ENCODE measurements at places on chromosomes 5 and 9.
A peak's percentile ranks its signal among the peaks of the same experiment; 100 is the strongest.

GRCh38 chr5:173231996-173232498, 3.0 kb downstream of the NKX2-5 start:
- no peak for DNase-seq
- H3K4me3 ChIP-seq = no peak overlapping the region
- peaks cover 9% of the 10 kb centered on the region for H3K4me1 ChIP-seq

- H3K27me3 ChIP-seq = no peaks in the 10 kb centered on the region
- no peak overlapping the region for H3K4me3 ChIP-seq
- no peaks in the 10 kb centered on the region for H3K36me3 ChIP-seq
- no peak for DNase-seq
Observed at GRCh38 chr5:179241764-179242370, 103.4 kb downstream of the ADAMTS2 start.

- H3K4me1 ChIP-seq = no peaks in the 10 kb centered on the region
- no peak for DNase-seq
- H3K4me3 ChIP-seq = no peak overlapping the region
Observed at GRCh38 chr5:51829691-51830090, 446.4 kb downstream of the ISL1 start.

GRCh38 chr9:123455187-123455586, 99.2 kb downstream of the CRB2 start:
- H3K4me3 ChIP-seq = no peak overlapping the region
- DNase-seq = no peak
- no peak overlapping the region for H3K27ac ChIP-seq
- H3K4me1 ChIP-seq = no peaks in the 10 kb centered on the region

DNA sequence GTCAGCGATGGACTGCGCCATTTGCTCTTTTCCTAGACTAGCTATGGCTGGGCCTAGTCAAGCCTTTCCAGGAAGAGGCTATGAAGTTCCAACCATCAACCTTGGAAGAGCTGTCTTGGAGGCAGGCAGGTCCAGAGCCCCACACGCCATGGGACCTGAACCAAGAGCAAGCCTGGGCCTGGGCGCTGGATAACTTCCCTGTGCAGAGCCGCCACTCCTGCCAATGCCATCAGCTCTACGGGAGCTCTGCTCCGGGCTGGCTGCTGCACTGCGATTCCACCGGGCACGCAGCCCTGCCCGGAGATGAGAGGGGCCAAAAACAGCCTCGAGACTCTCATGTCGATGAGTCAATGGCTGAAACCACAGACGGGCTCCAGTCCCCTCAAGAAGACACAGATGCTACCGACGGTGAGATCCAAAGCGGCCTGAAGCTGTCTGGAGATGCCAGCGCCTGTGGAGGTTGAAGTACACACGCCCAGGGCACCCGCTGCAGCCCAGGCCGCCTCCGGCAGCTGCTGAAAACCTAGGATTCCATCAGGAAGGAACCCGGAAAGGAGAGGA, 103.7 kb upstream of the SELENOP start:
- H3K4me3 ChIP-seq = no peak overlapping the region
- H3K27me3 ChIP-seq = no peaks in the 10 kb centered on the region
- H3K27ac ChIP-seq = no peak overlapping the region
- no peaks in the 10 kb centered on the region for H3K4me1 ChIP-seq
- no peaks in the 10 kb centered on the region for H3K36me3 ChIP-seq

DNA sequence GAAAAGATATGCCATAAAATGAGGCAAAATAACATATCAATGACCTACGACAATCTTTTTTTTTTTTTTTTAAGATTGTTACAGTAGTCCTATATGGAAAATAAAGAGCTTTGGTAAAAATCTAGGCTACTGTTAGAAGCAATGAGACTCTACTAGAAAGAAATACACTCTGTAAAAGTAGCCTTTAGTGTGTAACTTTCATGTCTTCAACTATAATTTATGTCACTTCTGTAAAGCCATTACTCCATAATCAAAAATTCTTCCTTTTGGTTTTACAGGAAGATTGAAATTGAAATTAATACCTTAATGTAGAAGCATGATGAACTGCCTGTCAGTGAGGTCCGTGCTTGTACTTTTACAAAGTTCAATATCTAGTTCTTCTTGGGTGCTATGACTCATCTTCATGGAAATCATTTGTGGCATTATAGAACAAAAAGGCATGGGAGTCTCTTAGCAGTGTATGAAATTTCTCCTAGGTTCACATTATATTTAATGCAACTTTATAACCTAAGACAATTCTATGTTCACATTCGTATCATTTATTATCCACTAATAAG, 1393.1 kb downstream of the EFNA5 start:
- no peak for DNase-seq
- no peak overlapping the region for H3K27ac ChIP-seq
- no peak overlapping the region for H3K4me3 ChIP-seq
- H3K36me3 ChIP-seq = no peaks in the 10 kb centered on the region
- no peaks in the 10 kb centered on the region for H3K4me1 ChIP-seq

DNA sequence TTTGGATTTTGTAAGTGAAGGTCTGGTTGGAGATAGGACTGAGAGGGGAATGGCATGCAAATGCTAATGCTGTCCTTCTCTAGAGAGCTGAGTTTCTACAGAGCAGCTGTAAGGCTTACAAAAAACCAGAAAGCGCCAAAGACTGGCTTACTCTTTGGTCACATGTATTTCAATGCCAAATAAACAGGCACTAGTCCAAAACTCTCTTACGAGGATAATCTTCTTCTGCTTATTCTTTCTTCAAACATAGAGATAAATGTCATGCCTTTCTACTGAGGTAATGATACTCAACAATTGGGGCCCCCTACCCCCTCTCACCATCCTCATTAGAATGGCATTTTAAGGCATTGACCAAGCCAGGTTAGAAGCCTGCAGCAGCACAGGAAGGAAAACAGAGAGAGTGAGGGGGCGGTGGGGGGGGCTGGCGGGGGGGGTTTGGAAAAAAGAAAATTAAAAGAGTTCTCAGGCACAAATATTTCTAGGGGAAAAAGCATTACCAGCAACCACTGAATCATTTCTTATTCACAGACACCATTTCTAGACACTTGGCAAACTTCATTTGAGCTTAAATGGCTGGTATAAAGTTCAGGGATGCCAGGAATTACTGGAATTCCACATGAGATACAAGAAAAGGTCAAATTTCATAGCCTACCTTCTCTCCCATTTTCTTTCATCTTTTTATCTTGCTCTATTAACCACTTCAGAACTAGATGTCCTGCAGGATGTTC, 34.0 kb downstream of the PUM3 start:
- H3K36me3 ChIP-seq = peaks cover 32% of the 10 kb centered on the region
- H3K27ac ChIP-seq = peak overlapping the region; percentile 92
- H3K27me3 ChIP-seq = no peaks in the 10 kb centered on the region

DNA sequence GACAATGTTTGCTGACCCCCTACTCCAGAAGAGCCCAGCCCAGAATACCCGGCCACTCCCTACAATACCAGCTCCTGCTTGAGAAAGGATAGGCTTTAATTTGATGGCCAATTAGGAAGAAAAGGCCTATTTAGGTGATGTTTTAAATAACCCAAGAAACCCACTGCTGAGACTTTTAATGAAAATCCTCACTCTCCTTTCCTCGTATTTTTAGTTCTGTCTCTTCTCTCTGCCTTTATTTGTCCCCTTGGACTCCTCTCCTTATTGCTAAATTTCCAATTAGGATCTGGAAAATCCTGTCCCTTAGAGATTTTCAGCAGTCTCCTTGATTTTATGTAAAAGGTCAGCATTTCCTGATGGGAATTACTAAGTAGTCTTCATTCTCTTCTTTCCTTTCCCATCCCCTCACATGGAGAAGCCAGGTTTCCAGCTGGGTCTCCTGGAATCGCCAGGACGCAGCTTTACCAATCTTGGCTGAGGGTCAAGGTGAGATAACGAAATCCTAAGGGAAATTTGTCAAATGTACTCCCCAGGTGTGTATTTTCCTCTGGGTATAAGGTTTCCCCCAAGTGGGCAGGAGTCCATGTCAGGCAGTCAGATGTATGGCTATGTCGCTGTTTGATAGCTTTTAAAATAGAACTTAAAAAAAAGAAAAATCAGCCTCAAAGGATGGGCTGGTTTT, 11.7 kb downstream of the STC2 start:
- peak overlapping the region; percentile 42 for H3K27ac ChIP-seq
- DNase-seq = no peak
- peaks cover 31% of the 10 kb centered on the region for H3K36me3 ChIP-seq
- H3K4me3 ChIP-seq = peak overlapping the region; percentile 22

- H3K4me1 ChIP-seq = peaks cover 8% of the 10 kb centered on the region
- no peaks in the 10 kb centered on the region for H3K36me3 ChIP-seq
- H3K27me3 ChIP-seq = no peaks in the 10 kb centered on the region
- no peak for DNase-seq
Observed at GRCh38 chr5:131533836-131534235, 101.2 kb downstream of the RAPGEF6 start.

- no peak overlapping the region for H3K4me3 ChIP-seq
- no peak for DNase-seq
- no peaks in the 10 kb centered on the region for H3K4me1 ChIP-seq
- H3K36me3 ChIP-seq = no peaks in the 10 kb centered on the region
- H3K27ac ChIP-seq = no peak overlapping the region
Observed at GRCh38 chr9:117029341-117029740, 342.2 kb downstream of the TRIM32 start.

DNA sequence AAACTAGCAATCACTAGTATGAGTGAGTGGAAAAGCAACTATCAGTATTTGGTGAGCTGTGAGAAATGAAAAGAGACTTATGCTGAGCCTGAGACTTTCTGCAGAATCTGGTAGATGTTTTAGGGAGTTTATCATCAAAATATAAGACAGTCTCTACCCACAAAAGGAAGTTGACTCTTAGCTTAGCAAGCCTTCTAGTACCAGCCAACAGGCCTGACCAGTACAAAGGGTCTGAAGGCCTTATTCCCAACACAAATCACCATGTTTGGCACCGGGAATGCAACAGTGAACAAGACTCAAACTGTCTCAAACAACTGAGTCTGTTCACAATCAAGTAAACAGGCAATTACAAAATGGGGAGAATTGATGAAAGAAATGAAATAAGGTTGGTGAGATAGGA, 244.4 kb downstream of the CWC27 start:
- H3K36me3 ChIP-seq = no peaks in the 10 kb centered on the region
- H3K27me3 ChIP-seq = no peaks in the 10 kb centered on the region
- no peak overlapping the region for H3K4me3 ChIP-seq
- peaks cover 3% of the 10 kb centered on the region for H3K4me1 ChIP-seq

DNA sequence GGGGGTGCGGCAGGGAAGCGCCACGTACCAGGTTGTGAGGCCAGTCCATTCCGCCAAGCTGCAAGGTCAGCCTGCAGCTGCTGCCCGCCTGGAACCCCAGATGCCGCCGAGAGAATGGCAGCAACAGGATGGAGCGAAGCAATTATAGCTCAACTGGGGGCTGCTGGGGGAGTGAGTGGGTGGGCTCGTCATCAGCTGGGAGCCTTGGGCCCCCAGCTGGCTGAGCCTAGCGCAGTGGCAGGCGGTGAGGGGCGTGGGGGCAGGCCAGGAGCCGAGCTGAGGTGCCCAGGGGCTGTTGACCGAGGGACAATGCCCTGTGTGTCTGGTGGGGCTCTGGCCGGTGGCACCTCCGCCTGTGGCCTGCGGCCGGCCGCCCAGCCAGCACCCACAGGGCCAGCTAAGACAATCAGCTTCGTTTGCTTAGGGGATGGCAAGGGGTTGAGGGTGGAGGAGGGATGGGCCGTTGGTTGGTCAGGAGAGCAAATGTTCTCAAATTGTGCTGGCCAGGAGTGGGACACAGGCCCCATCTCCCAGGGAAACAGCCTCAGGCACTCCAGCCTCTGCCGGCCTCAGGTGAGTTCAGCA, at the start of gene IL17B:
Gene IL17B (minus strand): TSS at position 116 of the 585 bp plus-strand sequence. CDS start 67 bp downstream, at position 49.
- no peak for DNase-seq
- no peak within 1 kb of the TSS for H3K27ac ChIP-seq
- no peak within 1 kb of the TSS for H3K4me3 ChIP-seq
- no peaks in the 10 kb centered on the region for H3K27me3 ChIP-seq
- H3K36me3 ChIP-seq = no peaks in the 10 kb centered on the region

DNA sequence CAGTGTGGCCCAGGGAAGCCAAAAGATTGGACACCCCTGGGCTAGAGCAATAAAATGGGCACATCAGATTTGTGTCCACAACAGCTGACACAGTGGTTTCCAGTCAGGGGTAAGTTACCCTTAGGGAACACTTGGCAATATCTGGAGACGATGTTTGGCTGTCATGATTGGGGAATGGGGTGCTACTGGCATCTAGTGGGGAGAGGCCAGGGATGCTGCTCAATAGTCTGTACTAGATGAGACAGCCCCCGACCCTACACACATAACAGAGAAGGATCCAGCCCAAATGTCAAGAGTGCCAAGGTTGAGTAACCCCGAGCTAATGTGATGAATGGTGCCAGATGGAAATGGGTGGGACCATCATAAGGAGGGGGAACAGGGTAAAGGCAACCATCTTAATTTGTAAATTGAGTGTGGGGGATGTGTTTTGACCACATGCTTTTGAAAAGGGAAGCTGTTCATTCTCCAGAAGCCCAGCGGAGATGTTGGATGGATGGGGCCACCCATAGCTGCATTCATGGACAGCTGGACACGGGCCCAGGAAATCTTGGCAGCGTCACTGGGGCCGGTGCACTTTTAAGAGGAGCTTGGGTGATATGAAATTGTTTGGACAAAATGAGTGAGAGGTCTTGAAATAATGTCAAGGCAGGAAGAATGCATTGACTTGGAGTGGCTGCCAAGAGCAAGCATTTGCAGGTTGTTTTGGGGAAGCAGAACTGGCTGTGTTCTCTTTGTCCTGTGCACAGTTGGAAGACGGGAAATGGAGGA, 33.4 kb downstream of the SYK start:
- no peaks in the 10 kb centered on the region for H3K27me3 ChIP-seq
- H3K27ac ChIP-seq = no peak overlapping the region
- DNase-seq = no peak
- H3K4me3 ChIP-seq = no peak overlapping the region

DNA sequence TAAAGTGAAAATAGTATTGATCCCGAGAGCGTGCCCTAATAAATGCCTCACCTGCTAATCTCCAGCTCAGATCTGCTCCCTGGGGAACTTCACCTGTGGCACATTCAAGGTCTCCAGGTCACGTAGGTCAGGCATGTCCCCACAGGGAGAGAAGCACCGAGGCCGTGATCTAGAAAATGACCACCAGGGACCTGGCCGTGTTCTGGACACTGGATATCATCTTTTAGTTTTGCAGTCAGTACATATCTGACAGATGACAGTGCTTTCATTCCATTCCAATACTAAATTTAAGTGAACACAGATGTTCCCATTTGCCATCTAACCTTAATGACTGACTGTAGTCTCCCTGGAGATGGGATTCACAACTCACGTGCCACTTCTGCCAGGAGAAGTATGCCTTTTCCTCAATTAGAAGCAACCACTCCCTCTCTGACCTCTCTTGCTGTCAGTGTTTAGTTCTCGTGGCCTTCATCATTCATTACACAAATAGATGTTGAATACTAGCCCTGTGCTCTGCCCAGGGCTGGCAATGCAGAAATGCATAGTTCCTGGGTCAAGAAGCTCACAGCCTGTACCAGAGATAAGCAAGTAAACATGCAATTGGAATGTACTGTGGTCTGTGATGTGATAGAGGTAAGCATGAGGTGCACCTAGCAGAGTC, 276.5 kb downstream of the NTRK2 start:
- peaks cover under 1% of the 10 kb centered on the region for H3K27me3 ChIP-seq
- no peak overlapping the region for H3K4me3 ChIP-seq
- no peaks in the 10 kb centered on the region for H3K4me1 ChIP-seq
- H3K36me3 ChIP-seq = no peaks in the 10 kb centered on the region
- no peak overlapping the region for H3K27ac ChIP-seq
- no peak for DNase-seq

All from astrocyte (in vitro differentiated cells and primary cell).